G401 (cell line): ENCODE measurements at places on chromosomes 1 and 21.

DNA sequence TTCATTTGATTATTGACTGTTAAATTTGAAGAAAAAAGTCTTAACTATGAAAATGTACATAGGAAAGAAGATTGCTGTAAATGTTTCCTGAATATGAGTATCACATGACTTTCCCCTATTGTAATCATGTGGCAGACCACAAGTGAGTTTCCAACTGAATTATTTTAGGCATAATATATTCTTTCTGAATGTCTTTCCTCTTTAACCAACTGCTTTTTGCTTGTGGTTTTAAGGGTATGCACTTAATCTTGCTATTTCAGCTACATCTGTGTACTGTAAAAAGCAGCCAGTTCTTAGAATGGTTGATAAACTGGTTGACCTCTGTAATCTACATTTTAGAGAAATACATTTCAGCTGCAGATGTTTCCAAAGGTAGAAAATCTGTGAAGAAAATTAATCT is 400.7 kb downstream of the NEGR1 start:
- no peak for DNase-seq

DNA sequence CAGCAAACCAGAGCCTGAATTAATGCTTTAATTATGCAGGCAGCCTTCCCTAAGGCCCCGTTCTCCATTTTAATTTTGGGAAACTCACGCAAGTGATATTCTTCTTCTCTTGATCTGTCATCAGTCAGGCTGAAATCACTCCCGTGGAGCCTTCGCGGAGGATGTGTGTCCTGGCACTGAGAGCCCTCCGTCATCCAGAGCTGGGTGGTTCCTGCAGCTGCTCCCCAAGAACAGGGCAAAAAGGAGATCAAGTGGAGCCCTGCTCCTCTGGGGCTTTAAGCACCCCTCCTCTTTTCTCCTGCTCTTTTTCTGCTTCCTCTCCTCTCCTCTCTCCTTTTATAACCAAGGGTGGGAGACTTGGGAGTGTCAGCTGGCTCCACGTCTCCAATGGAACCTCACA is 133.2 kb upstream of the CACNA1E start:
- no peak for DNase-seq

DNA sequence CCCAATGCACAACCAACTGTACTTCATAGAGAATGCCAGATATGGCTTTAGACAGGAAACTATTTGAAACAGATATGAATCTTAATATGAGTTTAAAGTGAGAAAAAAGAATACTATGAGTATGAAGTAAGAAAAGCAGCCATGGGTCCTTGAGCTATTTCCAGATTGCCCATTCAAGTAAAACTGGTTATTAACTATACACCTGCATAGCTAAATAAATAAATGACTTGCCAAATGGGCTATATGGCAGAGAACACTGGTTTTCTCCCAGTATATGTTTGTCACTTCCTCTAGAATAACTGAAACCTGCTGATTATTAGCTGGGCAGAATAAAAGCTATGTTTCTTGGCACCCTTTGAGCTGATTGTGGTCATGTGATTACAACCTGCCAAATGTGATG is 17.0 kb upstream of the CD1C start:
- no peak for DNase-seq

GRCh38 chr1:5645135-5645399 is 347.2 kb downstream of the NPHP4 start:
- DNase-seq: no peak

DNA sequence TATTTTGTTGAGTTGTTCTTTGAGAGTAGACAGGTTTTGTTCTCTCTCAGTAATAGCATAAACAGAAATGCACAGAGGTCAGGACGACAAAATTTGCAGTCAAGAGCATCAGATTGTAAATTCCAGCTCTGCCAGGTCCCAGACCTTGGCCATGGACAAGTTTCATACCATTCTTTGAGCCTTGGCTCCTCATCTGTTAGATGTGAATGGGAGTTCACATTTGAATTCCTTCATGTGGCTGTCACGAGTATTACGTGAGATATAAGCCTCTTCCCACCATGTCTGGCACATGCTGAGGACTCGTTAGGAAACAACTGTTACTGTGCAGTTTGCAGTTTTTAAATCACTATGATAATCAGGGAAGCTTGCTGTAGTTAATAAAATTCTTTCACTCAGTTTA is 93.2 kb upstream of the KCTD3 start:
- DNase-seq: no peak

DNA sequence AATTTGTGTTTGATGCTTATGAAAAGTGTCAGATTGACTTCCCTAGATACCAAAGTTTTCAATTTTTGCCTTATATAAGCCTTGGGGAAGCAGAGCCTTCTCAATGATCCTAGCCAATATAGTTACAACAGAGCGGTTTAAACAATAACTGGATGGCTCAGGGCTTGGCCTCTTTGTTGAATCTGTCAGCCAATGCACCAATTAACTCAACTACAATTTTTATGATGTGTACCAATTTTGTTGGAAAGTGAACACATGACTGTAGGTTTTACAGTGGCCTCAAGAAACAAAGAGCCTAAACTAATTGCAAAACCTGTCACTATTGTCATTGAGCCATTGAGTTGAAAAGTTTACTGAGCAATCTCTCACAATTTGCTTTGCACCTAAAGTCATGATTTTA is 71.6 kb upstream of the RGS18 start:
- no peak for DNase-seq

GRCh38 chr1:229478852-229479251 is 29.3 kb downstream of the NUP133 start:
- no peak for DNase-seq

GRCh38 chr1:24513706-24514105 is 11.1 kb downstream of the RCAN3 start:
- peak; percentile 82 for DNase-seq

- no peak for DNase-seq
Measured at GRCh38 chr1:209751627-209752231, 4.1 kb upstream of the TRAF3IP3 start.

DNA sequence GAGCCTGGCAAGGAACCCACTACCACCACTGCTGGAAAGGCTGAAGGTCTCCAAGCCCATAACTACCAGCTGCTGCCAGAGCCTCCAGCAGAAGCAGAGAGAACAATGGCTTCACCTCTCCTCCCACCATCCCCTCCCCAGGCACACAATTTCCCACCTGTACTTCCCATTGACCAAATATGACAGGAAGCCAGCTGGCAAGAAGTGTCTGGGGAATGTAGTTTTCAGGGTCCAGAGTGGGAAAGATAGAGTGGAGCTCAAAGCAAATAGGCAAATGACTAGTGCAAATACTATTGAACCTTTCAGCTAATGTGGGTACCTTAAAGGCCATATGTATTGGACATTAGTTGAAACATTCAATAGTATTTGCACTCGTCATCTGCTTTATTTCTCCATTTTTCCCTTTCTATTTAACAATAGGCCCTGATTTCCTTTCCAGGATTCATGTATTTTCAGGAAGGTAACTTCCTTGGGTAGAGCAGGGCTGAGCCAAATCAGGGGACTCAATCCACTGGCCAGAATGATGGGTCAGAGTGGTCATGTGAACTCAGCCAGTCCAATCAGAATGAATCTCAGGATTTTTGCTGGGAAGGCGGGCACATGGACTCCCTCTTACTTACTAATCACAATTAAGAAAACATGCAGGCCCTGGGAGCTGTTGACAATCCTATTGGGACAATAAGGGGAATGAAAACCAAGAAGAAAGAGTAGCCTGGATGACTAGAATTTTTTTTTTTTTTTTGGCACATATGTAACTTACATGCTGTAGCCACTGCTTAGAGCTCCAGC is 12.1 kb upstream of the NFYC start:
- DNase-seq: no peak

DNA sequence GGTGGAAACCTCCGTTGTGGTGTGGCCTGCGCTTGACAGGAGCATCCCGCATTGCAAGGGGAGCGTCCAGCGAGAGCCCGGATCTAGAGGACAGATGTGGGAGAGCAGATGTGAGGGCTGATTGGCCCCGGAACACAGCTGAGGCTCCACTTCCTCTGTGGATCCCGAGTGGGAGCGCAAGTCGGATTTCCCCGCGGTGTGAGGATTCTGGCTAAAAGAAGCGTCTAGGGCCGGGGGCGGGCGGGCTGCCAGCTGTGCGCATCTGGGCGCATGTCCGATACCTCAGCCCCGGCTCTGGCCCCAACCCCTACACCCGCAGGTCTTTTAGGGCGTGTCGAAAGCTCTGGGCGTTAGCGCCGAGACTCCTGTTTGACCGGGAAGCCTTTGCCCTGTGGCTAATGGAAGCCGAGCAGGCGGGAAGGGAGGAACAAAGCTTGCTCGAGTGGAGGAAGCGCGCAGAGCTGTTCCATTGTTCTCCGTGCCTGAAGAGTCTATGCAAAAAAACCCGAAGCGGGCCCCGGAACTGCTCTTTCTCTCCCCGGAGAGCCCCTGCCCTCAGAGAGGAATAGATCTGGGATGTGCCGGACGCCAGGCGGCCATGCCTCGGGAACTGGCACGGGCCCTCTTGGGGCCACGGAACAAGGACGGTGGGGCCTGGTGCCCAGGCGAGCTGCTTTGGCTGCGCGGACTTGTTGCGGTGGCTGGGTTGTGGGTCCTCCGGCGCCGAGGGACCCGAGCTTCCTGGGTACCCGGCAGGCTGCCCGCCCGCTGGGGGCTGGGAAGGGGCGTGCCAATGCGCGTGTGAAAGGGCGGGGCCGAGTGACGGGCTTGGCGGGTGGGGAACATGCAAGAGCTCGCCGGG is 111.1 kb downstream of the NAV1 start:
- DNase-seq: peak; percentile 37

DNA sequence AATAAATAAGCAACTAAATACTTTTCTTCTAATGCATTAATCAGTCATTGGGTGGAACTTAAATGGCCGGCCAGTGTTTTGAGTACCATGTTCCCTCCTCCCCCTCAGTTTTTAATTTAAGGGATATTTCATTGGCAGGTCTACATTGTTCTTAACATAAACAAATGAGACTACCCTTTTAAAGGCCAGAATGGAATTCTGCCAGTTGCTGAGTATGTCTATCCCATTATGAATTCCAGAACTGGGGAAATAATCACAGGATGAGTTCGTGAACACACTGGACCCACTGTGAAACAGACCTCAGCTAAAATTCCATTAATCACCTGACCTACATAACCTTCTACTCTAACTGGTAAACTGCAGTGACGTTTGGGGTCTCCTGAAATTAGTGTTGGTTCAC is 305.5 kb upstream of the PKN2 start:
- no peak for DNase-seq

DNA sequence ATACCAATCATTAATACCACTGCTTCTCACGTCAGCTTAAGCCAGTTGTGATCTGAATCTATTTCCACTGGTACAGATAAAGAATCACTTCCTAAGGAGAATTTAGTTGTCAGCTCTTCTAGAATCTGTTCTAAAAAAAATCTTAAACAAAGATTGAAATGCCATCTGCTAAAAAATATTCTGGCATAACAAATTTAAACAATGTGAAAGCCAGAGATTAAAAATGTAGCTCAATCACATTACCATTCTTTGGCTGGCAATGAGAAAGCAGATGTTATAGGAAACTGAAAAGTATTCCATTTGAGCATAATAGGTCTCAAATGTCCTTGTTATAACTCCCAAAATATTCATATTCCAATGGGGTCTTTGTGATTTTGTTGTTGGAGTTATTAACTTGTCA is 21.7 kb upstream of the LRRC8B start:
- no peak for DNase-seq

DNA sequence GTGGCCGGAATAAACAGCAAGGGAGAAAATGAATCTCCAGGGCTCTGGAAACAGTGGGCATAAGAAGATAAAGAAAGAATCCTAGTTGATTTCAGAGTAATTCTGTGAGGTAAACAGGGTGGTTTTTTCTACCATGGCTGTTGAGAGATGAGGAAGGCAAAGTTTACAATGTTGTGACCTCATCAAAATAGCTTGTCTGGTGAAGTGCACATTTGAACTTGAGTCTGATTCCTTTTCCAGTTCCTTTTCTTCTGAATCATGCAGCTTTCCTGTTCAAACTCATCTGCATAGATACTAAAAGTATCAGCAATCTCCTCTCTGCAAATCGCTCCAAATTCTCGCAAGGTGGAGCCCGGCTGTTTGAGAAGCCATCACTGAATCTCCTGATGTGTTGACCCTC is 161.7 kb downstream of the PLPP3 start:
- no peak for DNase-seq

DNA sequence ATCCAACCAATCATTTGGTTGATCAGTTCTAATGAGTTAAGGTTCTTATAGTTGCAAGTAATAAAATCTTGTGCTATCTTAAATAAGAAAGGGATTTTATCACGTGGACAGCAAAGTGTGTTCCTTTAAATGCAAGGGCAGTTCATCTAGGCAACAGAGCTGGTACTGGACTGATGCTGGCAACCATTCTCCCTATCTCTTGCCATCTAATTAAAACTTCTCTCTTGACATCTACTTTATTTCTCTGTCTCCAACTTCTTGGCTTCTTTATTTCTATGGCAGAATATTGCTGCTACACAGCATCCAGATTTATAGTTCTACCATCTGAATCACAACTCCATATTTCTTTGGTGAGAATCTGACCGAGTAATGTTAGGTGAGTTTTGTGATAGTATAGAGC is 115.2 kb upstream of the CACYBP start:
- no peak for DNase-seq

DNA sequence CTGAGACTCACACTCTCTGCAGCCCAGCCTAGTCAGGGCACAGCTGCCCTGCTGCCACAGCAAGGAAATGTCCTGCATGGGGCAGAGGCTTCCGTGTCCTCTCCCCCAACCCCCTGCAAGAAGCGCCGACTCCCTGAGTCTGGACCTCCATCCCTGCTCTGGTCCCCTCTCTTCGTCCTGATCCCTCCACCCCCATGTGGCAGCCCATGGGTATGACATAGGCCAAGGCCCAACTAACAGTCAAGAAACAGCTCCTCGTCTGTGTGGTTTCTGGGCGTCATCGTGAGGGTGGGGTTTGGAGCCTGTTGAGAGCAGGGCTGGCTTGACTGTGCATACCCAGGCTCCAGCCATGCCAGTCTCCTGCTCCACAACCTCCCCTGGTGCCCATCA is 19.5 kb downstream of the FAAH start:
- DNase-seq: peak; percentile 12

DNA sequence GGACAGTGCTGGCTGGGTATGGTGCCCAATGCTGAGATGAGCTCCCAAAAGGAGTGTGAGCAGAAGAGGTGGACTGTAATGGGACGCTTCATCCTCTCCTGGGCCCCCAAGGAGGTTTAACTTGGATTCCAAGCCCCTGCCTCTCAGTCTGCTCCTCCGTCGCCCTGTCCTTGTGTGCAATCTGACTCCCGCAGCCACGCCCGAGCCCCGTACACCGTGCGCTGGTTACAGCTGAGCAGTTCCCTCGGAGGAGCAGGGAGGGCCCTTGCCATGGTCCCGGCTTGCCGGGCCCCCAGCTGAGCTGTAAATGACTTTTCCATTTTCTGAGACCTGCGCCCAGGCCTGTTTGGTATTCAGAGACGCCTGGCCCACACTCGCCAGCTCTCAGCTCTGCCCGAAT is 53.7 kb downstream of the PAX7 start:
- no peak for DNase-seq

DNA sequence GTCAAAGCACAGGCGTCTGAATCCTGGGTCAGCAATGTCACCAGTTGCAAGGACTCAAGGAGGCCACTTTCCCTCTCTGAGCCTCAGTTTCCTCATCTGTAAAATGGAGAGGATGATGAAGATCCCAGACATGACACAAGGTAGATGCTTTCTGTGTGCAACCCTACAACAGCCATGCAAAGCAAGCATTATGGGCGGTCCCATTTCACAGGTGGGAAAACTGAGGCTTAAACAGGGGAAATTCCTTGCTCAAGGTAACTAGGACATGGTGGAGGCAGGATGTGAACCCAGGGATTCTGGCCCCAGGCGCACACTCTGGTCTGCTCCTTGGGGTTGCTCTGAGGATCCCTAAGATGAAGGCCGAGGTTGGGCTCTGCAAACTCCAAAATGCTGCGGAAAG is 311.0 kb downstream of the PTPRU start:
- DNase-seq: no peak
